ENCODE measurements at places on chromosomes 2 and 18.
A peak's percentile ranks its signal among the peaks of the same experiment; 100 is the strongest.

- no peak for DNase-seq
Measured at GRCh38 chr2:203882551-203882950, 15.0 kb downstream of the CTLA4 start.

DNA sequence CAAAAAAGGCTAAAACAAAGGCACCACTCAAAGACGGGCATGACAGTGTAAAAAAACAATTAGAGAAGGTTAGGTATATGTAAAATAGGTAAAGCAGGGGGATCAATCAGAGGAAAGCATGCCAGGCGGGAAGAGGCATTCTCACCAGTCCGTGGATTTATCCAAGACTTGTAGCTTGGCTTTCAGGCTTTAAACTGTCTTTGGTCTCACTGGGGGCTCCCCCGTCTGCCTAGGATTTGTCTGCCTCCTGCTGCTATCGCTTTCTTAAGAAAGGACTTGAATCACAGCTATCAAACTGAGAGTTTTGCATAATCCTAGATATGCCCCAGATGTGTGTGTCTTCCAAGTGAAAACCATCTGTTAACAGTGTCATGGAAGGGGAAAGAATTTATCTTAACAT lies 11.1 kb upstream of the GORASP2 start:
- DNase-seq: no peak

GRCh38 chr2:219476652-219477151 lies 22.0 kb upstream of the GMPPA start:
- peak; percentile 60 for DNase-seq

DNA sequence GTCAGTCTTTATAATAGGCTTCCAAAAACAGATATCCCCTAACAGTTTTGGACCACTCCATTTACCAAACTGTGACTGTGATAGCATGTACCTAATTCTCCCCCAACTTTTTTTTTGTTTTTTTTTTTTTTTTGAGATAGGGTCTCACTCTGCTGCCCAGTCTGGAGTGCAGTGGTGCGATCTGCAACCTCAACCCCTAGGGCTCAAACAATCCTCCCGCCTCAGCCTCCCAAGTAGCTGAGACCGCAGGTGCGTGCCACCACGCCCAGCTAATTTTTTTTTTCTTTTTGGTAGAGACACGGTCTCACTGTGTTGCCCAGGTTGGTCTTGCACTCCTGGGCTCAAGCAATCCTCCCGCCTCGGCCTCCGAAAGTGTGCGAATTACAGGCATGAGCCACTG lies 52.9 kb downstream of the REV1 start:
- no peak for DNase-seq

GRCh38 chr18:49988733-49989132 lies 175.4 kb upstream of the ACAA2 start:
- peak; percentile 40 for DNase-seq

GRCh38 chr2:216149741-216150140 lies 40.6 kb downstream of the XRCC5 start:
- DNase-seq: no peak

- DNase-seq: peak; percentile 88
Measured at GRCh38 chr2:216371721-216372702, at the start of gene MARCHF4. TSS of gene MARCHF4 (minus strand) at chr2:216372483. CDS start at chr2:216370260, 2,223 bp downstream.

DNA sequence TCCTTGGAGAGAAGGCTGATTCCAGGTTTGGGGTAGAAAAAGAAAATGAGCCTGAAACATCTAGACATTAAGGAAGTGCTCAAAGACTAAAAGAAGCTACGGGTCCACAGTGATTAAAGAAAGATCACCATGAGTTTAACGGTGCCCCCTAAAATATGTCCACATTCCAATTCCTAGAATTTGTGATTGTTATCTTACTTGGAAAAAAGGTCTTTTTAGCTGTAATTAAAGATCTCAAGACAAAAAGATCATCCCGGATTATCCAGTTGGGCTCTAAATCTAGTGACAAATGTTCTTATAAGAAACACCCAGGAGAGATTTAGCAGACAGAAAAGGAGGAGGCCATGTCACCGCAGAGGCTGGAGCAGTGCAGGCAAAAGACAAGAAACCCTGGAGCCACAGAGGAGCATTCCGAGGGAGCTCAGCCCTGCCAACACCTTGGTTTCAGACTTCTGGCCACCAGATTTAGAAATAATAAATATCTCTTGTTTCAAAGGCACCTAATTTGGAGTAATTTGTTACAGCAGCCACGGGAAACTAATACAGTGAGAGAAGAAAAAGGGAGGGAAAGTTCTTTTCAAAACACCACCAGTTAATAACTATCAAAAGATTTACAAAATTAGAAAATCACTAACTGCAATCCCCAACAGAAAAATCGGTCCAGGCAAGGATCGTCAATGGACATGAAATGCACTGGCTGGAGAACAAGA lies 8.5 kb downstream of the UXS1 start:
- no peak for DNase-seq

GRCh38 chr2:198615972-198616371 lies 811.6 kb downstream of the PLCL1 start:
- no peak for DNase-seq

GRCh38 chr18:52401236-52401635 lies 61.2 kb downstream of the DCC start:
- no peak for DNase-seq

- no peak for DNase-seq
Measured at GRCh38 chr18:22817844-22818243, 115.3 kb upstream of the RBBP8 start.

DNA sequence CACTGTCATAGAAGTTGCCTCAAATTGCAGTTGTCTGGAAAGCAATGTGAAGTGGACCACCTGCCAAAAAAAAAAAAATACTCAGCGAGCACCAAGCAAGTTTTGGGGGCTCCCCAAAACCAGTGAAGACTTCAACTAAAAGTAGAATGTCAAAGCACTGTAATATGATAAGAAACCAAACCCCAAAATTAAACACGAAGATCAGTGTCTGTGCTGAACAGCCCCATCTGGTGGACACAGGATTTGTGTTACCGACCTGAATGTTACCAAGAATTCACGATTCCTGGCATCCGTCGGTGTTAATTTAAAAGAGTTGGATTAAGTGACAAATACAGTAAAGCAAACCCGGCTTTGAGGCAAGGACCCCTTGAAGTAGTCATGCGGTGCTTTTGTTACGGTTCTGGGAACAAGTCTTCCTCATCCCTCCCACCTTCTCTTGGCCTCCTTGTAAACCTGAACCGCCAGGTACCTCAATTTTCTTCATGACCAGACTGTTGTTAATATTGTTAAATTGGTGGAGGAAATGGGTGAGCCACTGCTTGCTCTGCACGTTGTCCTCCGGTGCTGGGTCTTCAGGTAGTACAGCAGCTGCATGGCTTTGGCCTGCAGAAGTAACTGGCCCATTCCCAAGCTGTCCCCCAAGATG lies 31.3 kb upstream of the SSB start:
- DNase-seq: peak; percentile 68

DNA sequence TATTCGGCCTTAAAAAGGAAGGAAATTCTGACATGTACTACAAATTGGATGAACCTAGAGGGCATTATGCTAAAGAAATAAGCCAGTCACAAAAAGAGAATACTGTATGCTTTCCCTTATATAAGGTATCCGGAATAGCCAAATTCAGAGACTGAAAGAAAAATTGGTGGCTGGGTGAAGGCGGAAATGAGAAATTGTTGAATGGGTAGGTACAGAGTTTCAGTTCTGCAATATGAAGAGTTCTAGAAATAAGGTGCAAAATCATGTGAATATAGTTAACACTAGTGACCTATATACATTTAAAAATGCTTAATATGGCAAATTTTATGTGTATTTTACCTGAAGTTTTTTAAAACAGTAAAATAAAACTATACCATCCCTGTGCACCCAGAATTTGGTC lies 43.1 kb downstream of the RMP24 start:
- no peak for DNase-seq

- peak; percentile 21 for DNase-seq
Measured at GRCh38 chr18:21739604-21740537, 721 bp upstream of the MIB1 start.

DNA sequence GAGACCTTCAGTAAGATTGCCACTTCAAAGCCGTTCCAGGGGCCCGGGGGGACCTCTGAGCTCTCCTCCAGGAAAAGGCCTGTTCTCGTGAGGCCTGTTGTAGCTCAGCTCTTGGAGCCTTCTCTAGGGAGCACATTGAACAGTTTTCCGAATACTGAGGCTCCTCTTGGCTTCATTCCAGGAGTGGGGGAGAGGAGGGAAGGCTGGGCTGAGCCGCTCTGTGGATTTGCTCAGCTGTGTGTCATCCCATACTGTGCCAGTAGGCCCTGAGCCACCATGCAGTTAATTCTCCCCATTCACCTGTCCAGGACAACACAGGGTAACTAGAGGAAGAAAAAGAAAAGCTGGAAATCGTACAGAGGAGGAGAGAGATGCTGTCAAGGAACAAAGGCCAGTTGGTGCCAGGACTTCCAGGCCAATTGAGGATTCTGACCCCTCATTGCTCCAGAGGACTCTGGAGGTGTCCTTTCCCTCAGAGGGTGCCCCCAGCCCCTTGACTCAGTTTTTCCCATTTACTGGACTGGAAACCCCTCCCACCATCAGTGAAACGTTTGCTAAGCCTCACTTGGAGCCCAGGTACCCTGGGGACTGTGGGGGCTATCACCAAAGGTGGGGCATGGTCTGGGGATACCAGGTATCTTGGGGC lies 41.4 kb downstream of the HS1BP3 start:
- peak; percentile 72 for DNase-seq

GRCh38 chr2:19864381-19864780 lies 37.4 kb downstream of the TTC32 start:
- DNase-seq: no peak

- no peak for DNase-seq
Measured at GRCh38 chr18:22203035-22203434, 33.6 kb downstream of the GATA6 start.

- DNase-seq: no peak
Measured at GRCh38 chr2:127097841-127098651, 8.9 kb downstream of the BIN1 start.

DNA sequence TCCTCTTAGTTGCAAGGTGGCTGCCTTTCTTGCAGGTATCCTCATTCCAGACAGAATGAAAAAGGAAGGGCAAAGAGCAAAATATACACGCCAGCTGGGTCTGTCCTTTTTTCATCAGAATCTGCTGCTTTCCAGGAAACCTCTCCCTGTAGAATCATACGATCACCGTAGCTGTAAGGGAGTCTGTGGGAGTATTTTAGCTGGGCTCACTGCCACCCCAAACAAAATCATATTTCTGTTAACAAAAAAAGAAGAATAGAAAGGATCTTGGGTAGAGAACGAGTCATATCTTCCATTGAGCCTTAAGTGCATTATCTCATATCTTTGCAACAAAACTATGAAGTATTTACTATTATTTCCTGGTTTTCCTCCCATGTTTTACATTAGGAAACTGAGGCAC lies 15.0 kb upstream of the TANC1 start:
- DNase-seq: peak; percentile 43

DNA sequence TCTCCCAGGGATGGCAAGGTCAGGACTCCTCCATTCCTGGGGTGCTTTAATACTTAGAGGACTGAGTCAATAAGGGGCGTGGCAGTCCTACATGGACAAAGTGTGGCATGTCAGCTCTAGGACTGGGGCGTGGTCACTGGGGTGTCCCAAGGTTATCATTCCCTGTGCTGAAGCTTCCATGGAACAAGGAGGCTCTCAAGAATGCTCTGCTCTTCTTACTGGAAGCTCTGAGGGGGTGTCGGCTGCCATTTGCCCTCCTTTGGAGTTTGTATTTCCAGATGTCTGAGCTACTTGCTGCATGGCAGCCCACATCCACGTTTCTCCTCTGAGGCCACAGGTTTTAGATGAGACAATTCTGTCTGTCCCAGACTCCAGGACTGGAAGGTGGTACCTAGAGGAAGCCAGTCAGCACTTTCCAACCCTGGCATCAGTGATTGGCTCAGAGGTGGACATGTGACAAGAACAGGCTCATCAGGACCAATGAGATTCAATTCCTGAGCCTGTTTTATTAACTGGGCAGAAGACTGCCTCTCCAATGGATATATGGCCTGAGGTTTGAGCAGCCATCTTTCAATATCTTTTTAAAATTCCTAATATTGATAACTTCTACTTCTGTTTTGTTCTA lies 128.9 kb upstream of the ARL4C start:
- DNase-seq: no peak

DNA sequence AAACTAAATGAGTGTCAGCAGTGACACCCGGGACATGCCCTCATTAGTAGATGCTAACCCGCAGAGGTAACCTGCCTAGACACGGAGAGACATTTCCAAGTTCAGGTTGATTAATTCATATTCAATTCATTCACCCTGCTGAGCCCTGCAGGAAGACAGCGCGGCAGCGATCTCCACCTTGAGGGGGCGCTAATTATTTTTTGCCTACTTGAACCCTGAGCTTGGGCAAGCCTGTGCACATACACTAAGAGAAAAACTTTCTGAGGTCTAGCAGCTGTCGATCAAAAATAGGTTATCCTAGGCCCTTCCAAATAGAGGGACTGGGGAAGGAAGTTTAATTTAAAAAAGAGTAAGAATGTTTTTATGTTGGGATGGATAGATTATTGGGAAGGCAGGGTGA lies 1.3 kb upstream of the LYPD6 start:
- no peak for DNase-seq

GRCh38 chr18:33099626-33100025 lies 326.8 kb upstream of the KLHL14 start:
- DNase-seq: no peak

- DNase-seq: no peak
Measured at GRCh38 chr2:180901331-180901730, 79.1 kb upstream of the UBE2E3 start.

- DNase-seq: no peak
Measured at GRCh38 chr2:6635296-6635695, 230.4 kb downstream of the CMPK2 start.

GRCh38 chr2:44952143-44952805 lies 10.8 kb downstream of the SIX3 start:
- DNase-seq: no peak

GRCh38 chr2:235709969-235710879 lies 216.4 kb downstream of the AGAP1 start:
- no peak for DNase-seq

DNA sequence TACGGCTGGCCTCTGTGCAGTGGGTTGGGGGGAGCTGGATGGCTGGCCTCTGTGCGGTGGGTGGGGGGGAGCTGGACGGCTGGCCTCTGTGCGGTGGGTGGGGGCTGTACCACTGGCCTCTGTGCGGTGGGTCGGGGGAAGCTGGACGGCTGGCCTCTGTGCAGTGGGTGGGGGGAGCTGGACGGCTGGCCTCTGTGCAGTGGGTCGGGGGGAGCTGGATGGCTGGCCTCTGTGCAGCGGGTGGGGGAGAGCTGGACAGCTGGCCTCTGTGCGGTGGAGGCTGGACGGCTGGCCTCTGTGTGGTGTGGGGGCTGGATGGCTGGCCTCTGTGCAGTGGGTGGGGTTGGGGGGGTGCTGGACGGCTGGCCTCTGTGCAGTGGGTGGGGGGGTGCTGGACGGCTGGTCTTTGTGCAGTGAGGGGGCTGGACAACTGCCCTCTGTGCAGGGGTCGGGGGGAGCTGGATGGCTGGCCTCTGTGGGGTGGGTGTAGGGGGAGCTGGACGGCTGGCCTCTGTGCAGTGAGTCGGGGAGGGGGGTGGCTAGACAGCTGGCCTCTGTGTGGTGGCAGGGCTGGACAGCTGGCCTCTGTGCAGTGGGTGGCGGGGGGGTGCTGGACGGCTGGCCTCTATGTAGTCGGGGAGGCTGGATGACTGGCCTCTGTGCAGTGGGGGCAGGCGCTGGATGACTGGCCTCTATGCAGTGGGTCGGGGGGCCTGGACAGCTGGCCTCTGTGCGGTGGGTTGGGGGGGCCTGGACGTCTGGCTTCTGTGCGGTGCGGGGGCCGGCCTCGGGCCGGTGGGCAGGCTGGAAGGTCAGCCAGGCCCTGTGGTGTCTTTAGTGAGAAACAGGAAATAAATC lies 31.9 kb downstream of the NFATC1 start:
- DNase-seq: no peak

Data from right hindlimb (tissue), 1 donor.